ENCODE measurements at places on chromosomes 2 and 18.

DNA sequence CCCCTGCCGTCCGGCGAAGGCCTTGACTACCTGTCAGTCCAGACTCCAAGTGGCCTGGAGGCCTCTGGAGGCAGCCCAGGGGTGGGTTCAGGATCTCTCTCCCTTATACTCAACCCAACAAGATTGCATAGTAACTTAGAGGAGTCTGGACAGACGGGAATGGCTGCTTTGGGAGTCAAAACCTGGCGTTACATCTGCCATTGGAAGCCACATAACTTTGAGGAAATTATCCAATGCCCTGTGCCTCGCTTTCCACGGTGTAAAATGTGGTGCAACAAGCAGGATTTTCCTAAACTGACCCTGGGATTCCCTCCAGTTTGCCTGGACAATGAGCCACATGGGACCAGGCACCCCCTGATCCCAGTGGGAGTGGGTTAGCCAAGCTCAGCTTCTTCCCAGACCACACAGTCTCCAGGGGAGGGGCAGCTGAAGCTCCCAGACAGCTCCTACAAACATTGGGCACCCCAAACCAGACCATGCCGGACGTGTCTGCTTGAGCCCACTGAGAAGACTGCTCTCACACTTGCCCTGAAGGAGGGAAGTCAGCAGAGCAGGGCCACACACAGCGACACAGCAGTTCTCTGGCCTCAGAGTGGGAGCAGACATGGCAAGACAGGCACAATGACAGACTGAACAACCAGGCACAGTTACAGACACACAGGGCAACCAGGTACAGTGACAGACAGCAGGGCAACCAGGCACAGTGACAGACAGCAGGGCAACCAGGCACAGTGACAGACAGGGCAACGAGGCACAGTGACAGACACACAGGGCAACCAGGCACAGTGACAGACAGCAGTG, 65.6 kb upstream of the RAB6C start:
- DNase-seq: no peak

DNA sequence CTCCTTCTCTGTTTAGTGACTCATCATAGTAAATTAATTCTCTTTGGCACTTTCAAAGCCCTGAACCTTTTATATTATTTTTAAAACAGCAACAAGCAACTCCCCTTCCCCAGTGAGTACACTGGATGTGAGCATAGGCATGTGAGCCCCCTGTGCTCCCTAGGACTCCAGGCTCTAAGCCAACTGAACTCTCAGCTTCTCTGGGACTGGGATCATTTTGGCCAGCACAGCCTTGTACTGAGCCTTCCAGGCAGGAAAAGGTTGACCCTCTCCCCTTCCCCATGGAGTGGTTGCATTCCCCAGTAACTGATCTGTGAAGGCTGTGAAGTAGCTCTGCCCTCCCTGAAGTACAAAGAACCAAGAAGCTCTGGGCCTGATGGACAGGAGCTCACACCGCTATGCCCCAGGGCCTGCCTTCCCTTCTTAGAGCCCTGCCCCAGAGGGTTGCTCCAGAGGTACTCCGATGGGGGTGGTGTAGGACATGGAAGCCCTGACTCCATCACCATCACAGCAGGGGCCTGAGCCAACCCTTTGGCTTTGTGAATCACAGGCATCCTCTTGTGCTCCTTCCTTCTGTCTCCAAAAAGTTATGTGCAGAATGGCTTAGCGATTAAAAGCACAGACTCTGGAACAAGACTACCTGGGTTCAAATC, 57.8 kb downstream of the ADD2 start:
- DNase-seq: no peak

DNA sequence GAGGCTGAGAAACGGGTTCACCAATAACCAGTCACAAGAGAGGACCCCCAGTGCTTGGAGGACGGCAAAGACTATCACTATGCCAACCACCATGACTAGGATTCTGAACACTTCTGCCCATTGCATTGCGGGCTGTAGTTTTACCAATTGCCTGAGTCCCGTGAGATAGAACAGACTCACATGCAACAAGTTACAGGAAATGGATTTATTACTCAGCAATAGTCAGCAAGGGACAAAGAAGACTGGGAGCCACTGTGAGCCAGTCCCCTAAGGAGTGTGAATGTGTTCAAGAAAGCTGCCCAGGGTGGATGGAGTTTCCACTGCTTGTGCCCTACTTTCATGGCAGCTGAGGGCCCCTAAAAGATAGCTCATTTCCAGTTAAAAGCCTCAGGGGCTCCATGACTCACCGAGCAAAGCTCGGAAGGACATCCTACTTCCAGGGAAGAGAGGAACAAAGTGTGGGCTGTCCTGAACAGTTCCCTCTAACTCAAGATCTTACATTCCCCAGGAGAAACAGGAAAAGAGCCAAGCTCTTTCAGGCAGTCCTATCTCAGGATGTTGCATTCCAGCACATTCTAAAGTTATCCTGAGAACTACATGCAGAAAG, 54.4 kb downstream of the SLC4A3 start:
- DNase-seq: peak; percentile 62

DNA sequence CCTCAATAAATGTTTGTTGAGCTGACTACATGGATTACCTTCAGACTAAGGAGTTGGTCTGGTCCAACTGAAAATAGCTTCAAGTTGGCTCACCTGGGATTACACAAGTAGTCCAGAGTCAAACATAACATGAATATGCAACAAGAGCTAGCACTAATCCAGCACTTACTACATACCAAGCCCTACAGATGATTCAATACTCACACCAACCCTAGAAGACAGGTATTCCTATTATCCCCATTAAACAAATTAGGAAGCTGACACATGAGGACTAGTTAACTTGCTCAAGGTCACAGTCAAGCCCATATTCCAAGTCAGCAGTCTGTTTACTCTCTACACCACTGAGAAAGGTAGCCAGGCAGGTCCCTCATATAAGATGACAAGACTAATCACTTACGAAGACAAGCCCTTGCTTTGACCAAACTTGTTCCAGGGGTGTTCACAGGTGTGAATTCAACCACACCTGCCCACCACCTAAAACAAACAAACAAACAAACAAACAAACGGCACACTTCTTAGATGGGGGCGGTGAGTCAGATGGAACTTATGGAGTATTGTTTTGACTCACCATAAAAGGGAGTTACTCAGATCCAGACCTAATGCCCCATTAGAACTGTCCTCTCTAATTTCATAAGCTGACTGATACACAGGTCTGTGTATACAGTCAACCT, 29.1 kb downstream of the TMEM131 start:
- no peak for DNase-seq

- DNase-seq: no peak
These were observed 44.2 kb upstream of the STAT4 start for GRCh38 chr2:191195021-191195420.

- DNase-seq: no peak
These were observed 19.4 kb downstream of the RRM2 start for GRCh38 chr2:10141736-10142639.

- DNase-seq: peak; percentile 28
These were observed 311.8 kb downstream of the FBXO15 start for GRCh38 chr18:73835656-73836364.

DNA sequence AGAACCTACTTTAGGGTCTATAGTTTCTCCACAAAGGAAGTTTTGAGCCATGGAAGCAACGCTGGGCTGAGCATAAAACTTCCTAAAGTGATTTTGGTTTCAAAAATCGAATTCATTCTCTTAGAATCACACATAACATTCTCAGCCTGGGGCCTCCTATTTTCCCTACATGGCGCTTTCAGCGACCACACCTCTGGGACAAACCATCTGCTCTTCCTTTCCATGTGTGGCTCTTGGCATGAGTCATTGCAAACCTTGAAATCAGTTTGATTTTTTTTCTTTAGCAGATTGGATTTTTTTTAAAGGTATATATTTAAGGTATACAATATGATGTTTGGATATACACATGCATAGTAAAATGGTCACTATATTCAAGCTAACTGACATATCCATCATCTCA, 72.5 kb upstream of the APCDD1 start:
- no peak for DNase-seq

DNA sequence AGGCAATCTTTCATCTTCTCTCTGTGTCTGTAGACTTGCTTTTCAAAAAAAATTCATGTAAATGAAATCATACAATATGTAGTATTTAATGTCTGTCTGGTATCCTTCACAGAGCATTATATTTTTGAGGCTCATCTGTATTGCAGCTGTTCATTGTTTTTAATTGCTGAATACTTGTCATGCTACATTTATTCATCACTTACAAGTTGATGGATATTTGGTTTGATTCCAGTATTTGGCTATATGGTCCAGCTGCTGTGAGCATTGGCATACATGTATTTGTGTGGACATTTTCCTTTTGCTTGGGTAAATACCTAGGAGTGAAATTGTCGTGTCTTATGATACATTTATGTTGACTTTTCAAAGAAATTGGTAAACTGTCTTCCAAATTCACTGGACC, 441.4 kb downstream of the DCDC2C start:
- no peak for DNase-seq

GRCh38 chr18:48926420-48926857, 24.3 kb downstream of the SMAD7 start:
- no peak for DNase-seq

DNA sequence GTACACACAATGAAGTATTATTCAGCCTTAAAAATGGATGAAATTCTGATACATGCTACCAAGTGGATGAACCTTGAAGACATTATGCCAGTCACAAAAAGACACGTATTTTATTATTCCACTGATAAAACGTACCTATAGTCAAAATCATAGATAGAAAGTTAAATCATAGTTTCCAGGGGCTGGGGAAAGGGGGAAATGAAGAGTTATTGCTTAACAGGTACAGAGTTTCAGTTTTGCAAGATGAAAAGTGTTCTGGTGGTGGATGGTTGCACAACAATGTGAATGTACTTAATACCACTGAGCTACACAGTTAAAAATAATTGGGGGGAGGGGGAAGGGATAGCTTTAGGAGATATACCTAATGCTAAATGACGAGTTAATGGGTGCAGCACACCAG, 279.0 kb upstream of the STON1 start:
- no peak for DNase-seq

- DNase-seq: peak; percentile 94
These were observed 9.4 kb upstream of the ITGB6 start for GRCh38 chr2:160209516-160209856.

DNA sequence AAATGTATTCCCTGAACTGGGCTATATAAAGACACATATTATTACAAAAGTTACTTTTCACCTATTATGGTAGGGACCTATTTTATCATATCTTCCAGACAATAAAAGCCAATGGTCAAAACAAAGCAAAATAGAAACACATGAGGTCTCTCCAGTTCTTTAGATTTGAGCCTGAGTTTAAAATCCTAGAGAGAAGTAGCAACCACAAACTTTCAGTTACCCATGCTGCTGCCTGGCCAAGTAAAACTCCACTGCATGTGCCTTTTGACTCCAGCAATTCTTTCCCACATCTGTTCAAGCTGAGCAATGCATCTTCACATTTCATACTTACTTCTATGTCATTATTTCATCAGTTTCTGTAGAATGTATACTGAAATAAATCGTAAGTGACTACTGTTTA, 405.3 kb downstream of the STK39 start:
- no peak for DNase-seq

GRCh38 chr2:214382229-214382628, 28.6 kb upstream of the VWC2L start:
- no peak for DNase-seq

GRCh38 chr2:156689939-156690338, 253.8 kb downstream of the GPD2 start:
- DNase-seq: no peak

DNA sequence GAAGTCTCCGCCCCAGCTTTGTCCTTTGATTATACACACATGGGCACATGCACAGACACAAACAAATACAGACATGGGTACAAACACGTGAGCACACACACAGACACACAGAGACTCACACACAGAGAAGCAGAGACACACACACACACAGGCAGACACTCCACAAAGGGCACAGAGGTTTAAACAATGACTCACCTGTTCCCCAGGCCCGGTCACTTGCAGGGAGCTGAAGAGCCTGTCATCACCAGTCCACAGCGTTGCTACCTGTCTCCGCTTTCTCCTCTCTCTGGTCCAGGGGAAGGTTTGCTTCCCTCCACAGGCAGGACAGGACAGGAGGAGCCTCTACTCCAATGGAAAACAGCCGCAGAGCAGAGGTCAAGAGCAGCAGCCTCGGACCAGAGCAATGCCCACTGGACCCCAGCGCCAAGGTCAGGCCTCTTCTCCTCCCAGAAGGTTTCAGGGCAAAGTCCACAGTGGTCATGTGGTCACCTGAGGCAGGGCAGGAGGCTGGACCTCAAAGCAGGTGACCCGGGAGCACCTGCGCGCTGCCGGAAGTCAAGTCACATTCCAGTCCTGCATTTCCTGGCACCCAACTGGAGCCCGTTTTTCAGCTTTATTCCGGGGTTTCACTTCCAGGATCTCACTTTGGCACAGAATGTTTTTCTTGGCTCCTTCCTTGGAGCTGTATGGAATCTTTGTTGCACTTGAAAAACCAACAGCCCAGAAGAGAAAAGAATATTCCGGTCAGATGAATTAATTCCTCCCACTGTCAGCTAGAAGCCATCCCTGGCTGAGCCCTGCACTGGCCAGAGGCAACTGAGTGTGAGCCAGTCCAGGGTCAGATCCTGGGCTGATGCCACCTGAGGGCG, at the start of gene RAB17:
Gene RAB17 (minus strand): TSS at position 463 of the 869 bp plus-strand sequence. CDS start 4,580 bp downstream, outside the sequence.
- peak; percentile 49 for DNase-seq

- DNase-seq: no peak
These were observed 48.8 kb downstream of the EML4 start for GRCh38 chr2:42217914-42218313.

- DNase-seq: no peak
These were observed 131.5 kb upstream of the DLX2 start for GRCh38 chr2:172233987-172234715.

DNA sequence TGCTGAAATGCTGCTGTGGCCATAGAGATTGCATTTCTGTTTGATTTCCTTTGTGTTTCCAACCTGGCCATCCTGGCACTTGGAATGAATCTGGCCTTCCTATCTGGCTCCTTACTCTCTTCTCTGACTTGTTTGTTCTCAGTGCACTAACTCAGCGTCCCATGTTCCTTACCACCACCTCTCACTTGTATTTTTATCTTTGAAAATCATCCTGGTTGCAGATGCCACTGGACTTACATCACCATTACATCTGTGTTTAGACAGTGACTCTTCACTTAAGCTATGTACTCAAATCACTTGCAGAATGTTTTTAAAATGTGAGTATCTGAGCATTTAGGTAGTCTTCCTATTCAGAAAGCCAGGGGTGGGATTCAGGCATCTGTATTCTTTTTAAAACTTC, 239.5 kb downstream of the WDR7 start:
- DNase-seq: peak; percentile 71

DNA sequence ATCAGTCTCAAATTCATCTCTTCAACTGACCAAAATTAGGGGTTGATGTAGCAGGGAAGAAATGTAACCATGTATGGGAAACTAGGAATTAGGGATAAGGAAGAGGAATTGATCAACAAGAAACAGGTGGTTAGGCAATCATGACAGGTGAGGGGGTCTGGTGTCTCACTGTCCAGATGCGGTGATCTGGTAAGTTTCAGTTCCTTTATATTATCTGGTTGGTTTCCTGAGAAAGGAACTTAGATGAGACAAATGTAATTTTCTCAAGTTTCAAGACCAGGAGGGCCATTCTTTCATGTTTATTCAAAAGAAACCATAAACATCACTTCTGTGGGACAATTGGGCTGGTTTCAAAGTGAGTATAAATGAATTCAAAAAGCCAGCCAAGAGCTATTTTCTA, 306.2 kb upstream of the KCNJ3 start:
- DNase-seq: no peak
